NCI-H226 (cell line): ENCODE measurements at places on chromosomes 11 and 22.

- no peak for DNase-seq
These were observed 56.7 kb downstream of the PPP6R2 start for GRCh38 chr22:50399751-50400331.

DNA sequence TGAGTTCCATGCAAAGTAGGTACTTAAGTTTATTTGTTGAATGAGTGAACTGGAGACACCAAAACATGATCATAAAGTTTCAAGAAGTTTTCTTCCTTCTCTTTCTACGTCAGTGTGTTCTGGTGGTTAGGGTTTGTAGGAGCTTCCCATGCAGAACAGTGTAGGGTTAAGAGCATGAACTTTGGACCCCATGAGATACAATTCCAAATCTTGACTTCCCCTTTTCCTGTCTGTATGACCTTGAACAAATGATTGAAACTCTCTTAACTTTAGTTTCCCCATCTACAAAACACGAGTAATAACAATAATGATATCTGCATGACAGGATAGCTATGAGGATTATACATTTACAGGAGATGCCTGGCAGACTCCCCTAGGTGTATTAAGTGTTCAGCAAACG lies 41.0 kb upstream of the TENM4 start:
- no peak for DNase-seq

- DNase-seq, result no peak
These were observed 20.9 kb upstream of the NXPE4 start for GRCh38 chr11:114616516-114616915.

- DNase-seq, result no peak
These were observed 84.1 kb downstream of the BBOX1 start for GRCh38 chr11:27124514-27125264.

DNA sequence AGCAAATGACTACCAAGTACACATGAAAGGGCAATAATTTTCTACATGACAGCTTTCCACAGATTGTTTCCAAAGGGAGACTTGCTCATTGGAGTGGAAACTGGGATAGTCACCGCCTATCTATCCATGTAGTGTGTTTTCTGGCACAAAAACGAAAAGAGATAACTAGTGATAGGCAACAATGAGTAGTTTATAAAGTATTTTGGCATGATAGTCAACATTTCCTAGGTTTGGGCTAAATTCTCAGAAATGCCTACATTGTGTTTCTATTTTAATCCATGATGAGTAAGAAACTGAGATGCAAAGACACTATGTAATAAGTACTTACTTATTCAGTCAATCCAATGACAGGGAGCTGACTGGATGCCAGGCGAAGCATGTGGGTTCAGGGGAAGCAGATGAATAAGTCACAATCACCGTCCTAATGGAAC lies 1129.1 kb downstream of the DLG2 start:
- DNase-seq, result peak; percentile 2

DNA sequence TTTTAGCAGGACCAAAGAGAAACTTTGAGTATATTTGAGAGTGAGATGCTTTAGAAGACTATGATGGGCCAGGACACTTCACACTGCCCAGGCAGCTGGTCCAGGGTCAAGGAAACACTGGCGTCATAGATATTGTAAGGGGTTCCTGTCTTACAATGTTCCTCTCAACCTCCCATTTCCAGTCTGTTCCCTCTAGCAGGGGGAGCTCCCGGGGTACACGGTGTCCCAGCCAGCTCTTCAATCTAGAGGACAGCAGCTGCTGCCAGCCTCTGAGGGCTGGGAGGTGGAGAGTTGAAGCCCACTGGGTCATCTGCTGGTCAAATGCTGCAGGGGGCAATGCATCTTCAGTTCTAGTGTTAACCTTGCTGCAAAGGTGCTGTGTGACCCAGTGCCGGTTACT lies 40.7 kb upstream of the TIMP3 start:
- no peak for DNase-seq

DNA sequence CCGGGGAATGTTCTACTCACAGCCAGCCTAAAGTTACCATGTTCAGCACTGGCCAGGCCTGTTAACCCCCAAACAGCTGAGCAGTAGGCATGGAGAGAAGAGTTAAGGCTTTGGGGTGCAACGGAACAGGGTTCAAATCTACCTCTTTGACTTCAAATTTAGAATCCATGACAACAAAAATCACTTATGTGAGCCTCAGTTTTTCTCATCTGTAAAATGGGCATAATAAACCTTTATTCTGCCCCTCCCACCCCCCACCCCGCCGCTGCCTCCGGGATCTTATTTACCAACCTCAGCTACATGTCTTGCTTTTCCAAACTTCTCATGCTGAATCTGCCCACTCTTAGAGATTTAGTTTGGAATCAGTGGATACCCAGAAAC lies 112.8 kb upstream of the CRYBB3 start:
- DNase-seq, result no peak

GRCh38 chr11:103147627-103148026 lies 38.4 kb downstream of the DYNC2H1 start:
- no peak for DNase-seq

- no peak for DNase-seq
These were observed 32.6 kb downstream of the MYO18B start for GRCh38 chr22:25774575-25775026.

DNA sequence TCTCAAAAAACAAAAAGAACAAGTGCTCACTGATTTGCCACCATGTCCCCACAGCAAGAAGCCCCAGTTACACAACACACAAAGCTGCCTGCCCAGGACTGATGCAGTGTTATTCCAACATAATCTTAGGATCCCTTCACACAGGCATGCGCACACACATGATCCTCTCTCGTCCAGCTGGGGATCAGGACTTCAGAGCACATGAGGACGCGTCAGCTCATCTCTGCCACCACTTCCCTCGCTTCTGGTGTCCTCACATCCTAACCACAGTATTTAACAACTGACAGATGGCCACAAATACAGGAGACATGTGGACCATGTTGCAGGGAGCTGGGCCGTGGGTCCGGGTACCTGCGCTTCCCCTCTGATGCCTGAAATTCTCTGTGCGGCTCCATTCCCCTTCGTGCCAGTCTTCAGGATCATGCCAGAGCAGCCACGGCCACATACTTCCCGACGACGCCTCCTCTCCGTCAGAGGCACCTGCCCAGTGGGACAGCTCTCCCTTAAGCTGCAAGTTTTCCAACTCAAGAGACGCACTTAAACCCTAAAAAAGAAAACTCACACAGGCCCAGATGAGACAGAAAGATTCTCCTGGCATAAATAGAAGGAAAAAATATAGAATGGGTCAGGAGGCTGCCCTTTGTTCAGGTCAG lies 68.3 kb downstream of the PACSIN2 start:
- DNase-seq, result no peak

DNA sequence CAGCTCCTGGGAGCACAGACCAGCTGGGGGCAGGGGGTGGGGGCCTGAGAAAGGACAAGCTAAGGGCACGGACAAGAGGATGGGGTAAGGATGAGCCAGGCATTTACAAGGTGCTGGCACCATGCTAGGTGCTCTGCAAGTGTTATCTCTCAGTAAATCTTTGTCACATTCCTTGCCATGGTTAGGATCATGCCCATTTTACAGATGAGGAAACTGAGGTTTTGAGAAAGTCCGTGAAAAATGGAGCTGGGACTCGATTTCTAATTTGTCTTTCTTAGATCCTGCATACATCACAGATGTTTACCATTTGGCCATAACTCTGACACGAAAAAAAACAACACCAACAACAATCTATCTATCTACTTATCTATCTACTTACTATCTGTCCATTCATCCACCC lies 429.7 kb downstream of the MIAT start:
- DNase-seq, result no peak

- no peak for DNase-seq
These were observed 789.4 kb upstream of the KIRREL3 start for GRCh38 chr11:127789927-127790326.

GRCh38 chr11:122202951-122203456 lies 87.0 kb upstream of the BLID start:
- DNase-seq, result peak; percentile 61

DNA sequence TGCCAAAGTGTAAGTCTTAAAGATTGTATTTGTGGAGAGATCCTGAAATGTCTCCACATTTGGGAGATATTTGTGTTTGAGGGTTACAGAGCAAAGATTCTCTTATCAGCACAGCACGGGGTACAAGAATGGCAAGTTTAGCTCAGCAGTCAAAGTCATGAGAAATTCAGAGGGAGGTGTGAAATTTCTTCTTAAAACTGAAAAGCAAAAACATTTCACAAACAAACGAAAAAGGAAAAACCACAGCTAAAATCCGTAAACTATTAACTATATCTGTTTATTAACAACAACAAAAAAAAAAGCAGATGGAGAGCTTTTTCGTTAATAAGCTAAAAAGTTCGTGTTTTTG lies 40.9 kb upstream of the ETS1 start:
- DNase-seq, result no peak

GRCh38 chr22:48099671-48100070 lies 1337.2 kb downstream of the TBC1D22A start:
- no peak for DNase-seq

GRCh38 chr22:25134451-25134850 lies 65.2 kb upstream of the CRYBB3 start:
- DNase-seq, result no peak

DNA sequence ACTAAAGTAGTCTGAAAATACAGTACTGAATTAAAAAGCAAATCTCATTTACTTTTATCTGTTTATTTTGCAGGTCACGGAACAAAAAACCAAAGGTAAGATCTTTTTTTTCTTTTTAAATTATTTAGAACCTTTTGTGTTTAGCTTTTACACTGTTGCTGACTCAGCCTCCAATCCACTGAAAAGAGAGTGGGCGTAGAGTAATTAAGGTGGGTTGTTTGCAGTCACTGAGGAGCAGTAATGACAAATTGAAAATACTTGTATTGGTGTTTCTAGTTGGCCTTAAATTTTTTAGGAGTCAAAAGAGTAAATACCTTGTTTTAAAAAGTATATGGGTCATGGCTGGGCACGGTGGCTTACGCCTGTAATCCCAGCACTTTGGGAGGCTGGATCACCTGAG lies 73.4 kb downstream of the TNRC6B start:
- DNase-seq, result no peak

- no peak for DNase-seq
These were observed 245.6 kb upstream of the B3GAT1 start for GRCh38 chr11:134657631-134658030.

- DNase-seq, result no peak
These were observed 111.0 kb downstream of the CHST1 start for GRCh38 chr11:45554230-45554967.

DNA sequence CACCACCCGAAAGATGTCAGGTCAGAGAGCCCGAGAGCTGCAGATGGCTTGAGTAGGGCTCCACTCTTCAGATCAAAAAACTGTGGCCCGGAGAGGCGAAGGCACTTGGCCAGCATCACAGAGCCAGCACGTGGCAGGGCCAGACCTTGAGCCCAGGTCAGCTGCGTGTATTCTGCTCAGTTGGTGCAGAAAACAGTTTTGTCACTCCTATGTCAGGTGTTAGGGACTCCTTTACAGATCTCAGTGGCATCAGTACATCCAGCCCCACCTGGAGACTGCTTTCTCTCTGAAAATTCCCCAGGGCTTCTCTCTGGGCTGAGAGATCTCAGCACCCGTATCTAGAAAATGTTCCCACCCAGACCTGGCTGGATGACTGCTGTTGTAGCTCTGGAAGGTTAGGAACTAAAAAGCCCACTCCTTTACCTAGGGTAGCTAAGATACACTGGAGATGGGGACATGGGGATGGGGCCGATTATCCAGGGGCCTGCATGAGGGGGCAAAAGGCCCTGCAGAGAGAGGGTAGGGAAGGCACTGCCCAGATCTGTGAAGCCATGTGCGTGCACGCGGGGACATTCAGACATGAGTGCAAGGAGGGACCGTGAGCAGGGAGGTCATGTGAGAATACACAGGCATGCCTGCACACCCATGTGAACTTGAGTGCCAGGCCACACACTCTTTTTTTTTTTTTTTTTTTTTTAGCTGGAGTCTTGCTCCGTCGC lies 3.4 kb downstream of the APOA1 start:
- no peak for DNase-seq

DNA sequence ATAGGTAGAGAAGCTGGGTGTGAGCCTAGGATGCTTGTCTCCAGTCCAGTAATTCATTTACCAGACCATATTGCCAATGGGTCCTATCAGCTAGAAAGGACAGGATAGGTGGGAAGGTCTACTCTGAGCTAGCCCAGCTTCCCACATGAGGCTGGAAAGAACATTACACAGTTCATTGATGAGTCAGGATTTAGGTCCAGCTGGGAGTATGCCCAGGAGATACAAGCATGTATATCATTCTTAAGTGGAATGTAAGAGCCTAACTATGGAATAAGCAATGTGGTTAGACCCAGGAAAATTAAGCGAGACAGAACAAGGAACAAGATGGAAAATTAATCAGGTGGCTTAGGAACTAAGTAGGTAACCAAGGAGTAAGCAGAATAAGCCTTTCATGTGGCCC lies 59.0 kb upstream of the TBCEL start:
- peak; percentile 72 for DNase-seq

DNA sequence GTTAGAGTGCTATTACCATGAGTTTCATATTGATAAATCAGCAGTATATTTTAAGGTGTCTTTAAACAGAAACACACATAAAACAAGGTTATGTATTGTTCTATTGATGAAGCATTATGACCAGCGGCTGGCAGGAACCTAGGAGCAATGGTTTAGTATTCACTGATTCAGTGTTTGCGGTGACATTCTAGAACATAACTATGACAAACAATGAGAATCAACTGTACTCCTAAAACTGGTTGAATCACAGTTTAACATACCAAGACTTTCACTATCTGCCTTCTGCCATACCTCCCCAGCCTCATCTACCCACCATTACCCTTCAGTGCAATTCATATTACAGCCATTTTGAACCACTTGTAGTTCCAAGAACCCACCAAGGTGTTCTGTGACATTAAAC lies 8.8 kb downstream of the HOATZ start:
- no peak for DNase-seq

- no peak for DNase-seq
These were observed 5.9 kb downstream of the ARRB1 start for GRCh38 chr11:75345455-75346160.

DNA sequence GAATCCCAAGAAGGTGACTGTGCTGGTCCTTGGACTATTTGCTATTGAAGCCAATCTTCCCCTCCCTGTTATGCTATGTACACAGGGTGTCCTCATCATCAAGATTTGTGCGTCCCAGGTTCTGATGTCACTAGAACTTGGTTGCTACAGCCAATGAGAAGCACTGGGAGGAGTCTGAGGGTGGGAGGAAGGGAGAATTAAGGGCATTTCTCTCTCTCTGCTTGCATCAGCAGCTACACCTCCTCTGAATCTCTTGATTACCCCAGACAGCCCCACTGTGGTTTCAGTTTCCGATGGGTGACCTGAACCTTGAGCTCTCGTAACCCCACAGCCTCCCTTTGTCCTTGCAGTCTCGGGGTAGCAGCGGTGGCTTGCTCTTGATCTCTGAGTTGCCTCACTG lies 212.4 kb upstream of the SESN3 start:
- DNase-seq, result no peak

DNA sequence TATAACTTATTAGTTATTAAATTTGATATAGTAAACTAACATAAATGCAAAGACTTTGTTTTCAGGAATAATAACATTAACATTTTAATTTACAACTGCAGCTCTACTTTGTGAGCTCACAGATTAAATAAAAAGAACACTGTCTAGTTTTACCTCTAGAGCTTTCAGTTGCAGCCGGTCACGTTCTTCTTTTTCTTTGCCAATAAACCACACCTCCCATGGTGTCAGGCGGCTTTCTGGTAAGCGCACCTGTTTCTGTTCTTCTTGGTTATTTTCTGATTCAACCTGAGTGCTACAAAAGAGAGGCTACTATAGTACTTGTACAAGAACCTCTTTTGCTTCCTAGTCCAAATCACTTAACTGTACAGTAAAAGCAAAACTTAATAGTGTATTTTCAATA lies 5.8 kb downstream of the CCDC34 start:
- no peak for DNase-seq
